ENCODE measurements at places on chromosomes 2 and 18. TPM values are rescaled to one million over a fixed set of nuclear protein-coding genes. Genes with fewer than 3 reads are reported as not detected.

- DNase-seq: peak; percentile 67
Observed at GRCh38 chr2:176126929-176127773, 2.4 kb upstream of the HOXD8 start.

- no peak for DNase-seq
Observed at GRCh38 chr2:129518937-129519336, 460.5 kb upstream of the RAB6C start.

- no peak for DNase-seq
Observed at GRCh38 chr2:152552888-152553287, 164.4 kb downstream of the PRPF40A start.

- no peak for DNase-seq
Observed at GRCh38 chr18:46333431-46334135, 229.4 kb downstream of the HAUS1 start.

DNA sequence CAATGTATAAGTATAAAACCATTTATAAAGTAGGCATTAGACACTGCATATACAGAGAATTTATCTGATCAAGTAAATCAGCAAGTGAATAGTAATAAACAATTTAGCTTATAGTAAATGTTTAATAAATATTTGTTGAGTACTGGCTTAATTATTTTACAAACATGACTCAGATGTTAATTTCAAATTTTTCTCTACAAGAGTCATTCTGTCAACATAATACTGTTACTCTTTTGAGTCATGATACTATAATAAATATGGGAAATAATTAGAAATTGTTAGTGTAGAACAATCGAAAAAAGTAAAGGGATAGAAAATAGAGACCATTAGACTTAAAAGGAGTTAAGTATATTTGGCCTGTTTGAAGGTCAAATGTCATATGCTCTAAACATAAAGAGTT lies 133.6 kb upstream of the MC4R start:
- DNase-seq: no peak

DNA sequence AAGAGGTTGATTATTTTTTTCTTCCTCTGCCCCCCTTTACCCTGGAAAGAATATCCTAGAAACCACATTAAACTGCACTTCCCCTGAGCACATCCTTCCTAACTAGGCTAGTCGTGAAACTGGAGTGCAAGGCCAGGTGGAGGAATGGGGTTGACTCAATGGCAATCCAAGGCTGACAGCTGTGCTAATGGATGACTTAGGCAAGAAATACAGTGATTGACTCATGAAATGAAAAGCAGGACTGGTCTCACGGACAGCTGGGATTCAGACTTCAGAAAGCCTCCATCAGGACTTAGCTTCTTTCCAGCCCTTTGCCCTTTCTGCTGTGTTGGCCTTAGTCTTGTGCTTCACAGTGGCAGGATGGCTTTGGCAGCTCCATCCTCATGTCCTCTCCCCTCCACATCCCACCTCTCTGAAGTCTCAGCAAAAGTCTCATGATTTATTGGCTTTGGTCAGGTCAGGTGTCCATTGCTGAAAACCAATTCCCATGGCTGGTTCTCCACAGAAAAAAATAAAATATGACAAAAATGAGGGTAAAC lies 33.8 kb downstream of the INSIG2 start:
- DNase-seq: no peak

The ABCG5 gene
- not detected for total RNA-seq

The ABCB11 gene
- total RNA-seq: not detected

The INPP5D gene
- 278 TPM for total RNA-seq

Measured in CD4-positive, CD25-positive, alpha-beta regulatory T cell (primary cell).